Activated T-helper 9 cell treated with anti-CD3 and anti-CD28 coated beads, Interleukin-2, amount 50 U/mL, for 16 hours (primary cell): ENCODE measurements at places on chromosomes 7 and 10.

DNA sequence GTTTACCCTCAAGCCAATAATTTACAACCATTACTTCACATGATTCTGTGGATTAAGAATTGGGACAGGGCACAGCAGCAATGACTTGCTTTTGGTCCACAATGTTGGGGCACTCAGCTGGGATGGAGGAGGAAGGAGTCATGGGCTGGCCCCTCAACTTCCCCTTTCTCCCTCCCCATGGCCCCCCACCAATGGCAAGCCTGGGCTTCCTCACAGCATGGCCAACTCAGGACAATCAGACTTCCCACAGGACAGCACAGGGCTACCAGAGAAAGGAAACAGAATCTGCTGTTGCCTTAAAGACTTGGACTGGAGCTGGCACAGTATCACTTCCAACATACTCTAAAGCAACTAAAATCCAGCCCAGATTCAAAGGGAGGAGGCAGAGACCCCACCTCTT, 160.7 kb downstream of the PTPN20 start:
- no peak for DNase-seq

DNA sequence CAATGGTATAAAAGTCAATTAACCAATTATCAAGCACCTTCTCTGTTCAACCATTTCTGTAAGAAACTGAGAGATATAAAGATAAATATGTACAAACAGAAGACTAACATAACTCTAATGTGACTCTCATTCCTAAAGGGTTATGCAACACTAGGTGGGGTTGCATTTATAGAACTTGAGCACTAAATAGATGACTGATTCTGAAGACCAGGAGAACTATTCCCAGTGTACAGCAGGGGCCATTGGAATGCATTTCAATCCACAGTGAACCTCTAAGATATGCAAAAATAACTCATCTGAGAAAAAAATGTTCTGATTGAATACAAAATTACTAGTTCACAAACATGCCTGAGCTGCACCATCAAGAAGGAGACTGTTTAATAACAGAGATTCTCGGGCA, 341.2 kb upstream of the STEAP1 start:
- no peak for DNase-seq

DNA sequence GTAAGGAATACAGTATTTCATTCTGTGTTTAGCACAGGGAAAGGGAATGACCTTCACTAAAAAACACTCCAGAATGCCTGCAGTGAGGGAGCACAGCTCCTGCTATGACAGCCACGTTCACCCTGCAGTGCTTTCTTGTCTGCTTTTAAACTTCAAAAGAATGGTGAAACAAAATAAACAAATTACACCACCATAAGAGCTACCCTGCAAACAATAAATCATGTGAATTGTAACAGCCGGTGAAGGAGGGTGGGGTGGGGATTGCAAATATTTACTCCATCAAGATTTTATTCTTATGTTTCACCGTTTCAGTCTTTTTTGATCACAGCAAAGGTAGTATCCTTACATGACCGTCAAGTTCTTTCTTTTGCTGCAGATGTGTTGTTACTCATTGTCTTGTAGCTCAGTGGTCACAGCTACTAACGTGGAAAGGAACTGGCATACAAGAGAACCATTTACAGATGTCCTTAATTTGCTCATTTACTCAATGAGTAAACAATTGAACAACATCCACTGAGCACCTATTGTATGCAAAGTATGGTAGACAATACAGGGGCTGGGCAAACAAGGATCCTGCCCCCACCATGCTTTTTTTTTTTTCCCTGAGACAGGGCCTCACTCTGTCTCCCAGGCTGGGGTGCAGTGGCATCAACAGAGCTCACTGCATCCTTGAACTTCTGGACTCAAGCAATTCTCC, 4.1 kb upstream of the CHN2 start:
- DNase-seq: no peak

DNA sequence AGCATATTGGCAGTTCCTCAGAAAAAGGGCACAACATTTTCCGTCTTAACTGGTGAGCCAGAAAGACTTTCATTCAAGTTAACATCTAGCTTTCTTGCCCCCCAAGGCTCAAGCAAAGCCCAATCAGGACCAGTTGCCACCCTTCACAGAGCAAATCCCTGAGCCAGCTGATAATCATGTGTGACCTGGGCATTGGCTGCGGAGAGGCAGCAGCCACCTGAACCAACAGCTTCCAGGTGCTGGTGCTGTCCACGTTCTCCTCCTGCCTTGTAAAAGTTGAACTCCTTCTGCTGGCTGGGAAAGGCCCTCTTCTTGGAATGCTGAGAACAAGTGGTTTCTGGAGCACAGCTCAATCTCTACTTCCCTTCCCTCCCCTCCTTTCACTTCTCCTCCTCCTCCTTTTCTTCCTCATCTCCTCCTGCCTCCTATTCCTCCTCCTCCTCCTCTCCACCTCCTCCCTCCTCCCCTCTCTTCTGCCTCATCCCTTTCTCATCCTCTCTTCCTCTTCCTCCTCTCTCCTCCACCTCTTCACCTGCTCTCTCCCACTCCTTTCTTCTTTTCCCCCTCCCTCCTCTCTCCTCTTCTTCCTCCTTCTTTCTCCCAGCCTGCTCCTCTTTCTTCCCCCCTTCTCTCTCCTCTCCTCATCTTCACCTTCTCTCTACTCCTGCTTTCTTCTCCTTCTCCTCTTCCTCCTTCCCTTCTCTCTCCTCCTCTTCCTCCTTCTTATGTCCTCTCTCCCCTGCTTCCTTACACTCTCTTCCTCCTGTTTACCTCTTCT, 140.6 kb downstream of the JCAD start:
- DNase-seq: no peak

DNA sequence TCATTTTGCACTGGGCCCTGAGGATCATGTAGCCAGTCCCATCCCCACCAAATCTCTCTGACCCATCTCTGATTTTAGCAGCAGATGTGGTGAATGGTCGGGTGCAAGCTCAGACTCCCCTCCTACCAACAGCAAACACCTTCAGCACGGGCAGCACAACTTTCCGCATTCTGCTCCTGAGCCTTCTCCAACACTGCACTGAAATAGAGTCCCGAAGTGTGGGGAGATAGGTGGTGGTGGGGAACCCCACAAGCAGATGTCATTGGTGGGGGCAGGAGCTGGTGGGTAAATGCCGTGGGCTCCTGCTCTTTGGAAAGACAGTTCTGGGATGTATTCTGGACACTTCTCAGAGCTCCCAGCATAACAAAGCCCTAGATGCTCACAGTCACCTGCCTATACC, 9.6 kb upstream of the CTBP2 start:
- no peak for DNase-seq

DNA sequence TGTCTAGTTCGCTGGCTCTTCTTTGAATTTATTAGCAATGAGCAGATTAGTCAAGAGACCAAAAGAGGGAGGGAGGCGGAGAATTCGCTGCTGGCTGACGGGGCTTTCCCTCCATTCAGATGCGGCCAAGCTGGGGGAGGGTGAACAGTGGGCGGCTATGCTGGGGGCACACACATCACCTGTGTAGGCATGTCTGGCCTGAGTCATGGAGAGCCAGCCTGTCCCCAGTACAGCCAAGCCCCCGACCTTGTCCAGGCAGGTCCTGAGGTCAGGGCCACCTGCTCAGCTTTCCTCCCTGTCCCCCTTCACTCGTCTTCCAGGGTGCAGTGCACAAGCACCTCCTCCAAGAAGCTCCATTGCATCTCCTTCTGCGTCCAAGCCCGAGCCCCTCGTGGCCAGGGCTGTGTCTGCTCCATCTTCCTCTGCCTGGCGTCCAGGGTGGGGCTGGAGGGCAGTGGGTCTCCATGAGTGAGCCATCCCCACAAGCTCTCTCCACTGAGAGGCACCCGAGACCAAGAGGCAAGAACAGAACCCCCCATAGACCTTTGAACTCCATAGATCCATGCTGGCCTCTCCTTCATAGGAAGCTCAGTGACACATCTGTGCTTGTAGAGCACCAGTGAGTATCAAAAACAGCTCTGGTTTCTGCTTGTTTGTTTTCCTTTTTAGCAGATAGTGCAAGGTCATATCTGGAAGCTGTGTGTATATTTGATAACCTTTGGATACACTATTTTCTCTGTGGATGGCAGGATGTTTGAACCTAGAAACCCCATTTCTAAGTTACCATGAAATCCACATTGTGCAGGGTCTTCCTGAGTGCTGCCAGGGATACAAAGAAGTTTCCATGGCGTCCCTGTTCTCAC, 1.9 kb upstream of the DEPP1 start:
- DNase-seq: no peak

- no peak for DNase-seq
These were observed 202.0 kb downstream of the ARL4A start for GRCh38 chr7:12889391-12889790.

DNA sequence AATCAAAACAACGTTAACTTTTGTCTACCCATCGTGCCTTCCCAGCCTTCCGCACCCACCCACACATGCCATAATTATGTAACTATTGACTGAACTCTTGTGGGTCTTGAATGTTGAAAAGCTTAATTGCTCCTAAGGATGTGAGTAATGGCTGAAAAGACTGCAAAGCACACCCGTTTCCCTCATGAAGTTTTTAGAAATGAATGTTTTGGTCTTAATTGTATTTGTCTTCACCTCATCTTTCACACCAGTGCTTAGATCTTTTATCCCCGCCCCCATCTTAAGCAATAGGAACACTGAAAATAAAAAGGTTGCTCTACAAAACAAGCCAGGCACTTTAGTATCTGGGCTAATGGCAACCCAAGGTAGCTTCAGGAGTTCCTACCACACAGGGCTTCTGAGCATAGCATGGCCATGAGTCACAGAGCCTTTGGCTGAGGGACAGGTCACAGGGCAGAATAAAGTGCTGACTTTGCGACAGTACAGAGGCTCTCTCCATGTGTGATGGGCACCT, 690.5 kb downstream of the PARD3 start:
- no peak for DNase-seq

DNA sequence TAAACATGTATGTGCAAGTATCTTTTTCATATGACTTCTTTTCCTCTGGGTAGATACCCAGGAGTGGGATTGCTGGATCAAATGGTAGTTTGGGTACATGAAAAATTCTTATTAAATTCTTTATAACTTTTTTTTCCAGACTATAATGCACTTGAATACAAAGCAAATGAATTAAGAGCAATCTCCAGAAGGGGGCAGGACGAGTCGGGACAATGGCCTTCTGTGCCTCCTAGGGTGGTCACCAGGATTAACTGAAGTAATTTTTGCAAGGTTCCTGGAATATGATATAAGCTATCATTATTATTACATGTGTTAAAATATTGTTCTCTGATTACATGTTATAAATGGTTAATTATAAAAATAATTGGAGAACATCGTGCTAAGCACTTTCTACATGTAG, 127.2 kb downstream of the PPP1R17 start:
- DNase-seq: no peak

- DNase-seq: no peak
These were observed 12.0 kb upstream of the RASSF4 start for GRCh38 chr10:44947371-44948152.

DNA sequence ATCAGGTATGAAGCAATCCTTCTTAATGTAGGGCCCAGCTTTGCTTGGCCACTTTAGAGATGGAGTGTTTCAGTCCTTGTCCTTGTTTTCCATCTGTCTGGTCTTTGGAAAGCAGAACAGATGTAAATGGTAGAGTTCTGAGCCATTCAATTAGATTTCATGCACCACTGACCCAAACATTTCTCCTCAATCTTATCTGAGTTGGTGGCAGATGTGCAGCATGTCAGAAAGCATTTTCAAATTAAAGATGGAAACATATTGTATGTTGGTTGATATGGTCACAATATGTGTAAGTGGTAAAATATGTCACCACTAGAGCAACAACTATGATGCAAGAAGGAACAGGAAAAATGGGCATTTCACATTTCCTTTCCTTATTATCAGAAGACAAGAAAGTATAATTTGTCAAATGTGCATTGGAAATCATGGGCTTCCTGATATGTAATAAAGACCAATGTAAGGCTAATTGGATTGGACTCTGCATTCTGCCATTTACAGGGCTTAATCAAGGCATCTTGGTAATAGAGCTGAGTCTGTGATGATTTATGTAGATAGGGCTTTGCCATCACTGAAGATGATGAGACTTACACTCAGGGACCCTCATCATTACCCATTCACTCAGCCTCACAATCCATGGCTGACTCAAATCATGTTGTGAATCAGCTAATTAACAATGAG, 750.7 kb downstream of the NRG3 start:
- DNase-seq: no peak

GRCh38 chr7:104127204-104127603, 80.6 kb downstream of the ORC5 start:
- no peak for DNase-seq

DNA sequence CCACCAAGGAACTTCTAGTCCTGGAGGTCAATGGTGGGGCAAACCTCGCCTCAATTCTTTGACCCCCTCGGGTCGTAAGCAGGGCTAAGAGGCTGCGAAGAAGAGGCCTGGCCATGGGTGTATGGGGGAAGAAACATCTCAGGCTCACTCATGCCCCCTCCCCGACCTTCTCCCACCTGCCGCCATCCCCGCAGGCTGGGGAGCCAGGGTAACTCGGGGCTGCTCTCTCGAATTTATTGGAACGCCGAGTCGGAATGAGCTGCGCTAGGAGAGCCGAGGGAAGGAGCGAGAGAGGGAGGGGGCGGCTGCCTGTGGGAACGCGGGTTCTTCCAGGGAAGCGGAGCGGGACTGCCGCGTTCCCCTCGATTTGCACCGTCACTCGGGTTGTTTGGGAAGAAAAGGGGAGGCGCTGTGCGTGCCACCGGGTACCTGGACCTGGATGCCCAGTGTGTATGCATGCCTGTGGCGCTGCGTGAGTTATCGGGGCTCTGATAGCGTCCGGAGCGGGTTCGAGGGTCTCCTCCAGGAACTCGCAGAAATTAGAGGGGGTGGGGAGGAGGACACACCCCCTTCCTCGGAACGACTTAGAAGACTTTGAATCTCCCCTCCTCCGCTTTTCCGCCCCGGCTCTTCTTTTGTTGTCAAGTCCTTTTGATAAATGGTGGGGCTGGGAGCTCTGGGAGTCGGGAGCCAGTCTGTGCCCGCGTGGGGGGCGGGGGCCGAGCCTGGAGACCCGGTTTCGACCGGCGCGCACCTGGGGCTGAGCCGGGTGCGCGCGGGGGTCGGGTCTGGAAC, 1.8 kb upstream of the ZNF503 start:
- DNase-seq: no peak

DNA sequence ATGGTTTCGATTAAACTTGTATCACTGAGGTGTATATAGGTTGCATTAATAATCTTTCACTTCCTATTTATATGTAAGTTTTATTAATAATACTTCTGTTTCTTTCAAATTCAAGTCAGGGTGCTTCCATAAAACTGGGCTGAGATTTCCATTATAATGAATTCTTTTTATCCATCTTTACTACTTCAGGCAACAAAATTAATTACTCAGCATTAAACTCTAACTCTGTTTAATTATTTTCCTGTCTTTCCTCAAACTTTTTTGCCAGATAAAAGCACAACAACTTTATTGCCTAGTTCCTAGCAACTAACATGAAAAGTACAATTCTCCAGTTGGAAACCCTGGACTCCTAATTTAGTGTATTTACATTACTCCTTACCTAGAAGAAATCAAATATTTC, 3.0 kb upstream of the MINDY3 start:
- DNase-seq: no peak

DNA sequence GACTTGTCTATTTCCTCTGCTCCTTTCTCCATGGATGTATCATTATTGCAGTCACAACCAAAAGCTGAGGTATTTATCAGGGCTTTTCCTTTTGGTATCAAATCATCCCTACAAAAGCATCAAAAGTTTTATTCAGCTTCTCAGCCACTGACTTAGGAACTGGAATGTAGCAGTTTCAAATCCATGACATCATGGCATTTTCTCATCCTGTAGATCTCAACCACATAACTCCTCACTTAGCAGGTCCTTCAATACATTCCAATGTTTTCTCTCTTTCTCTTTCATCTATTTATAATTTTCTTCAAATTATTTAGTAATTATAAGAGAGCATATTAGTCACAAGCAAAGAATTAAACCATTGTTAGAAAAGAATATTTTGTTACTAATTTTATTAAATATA, 537.4 kb upstream of the SORCS1 start:
- DNase-seq: no peak

- DNase-seq: no peak
These were observed 91.6 kb downstream of the RAB11FIP2 start for GRCh38 chr10:117955176-117955575.
